Gastroesophageal sphincter (tissue), 4 donors: ENCODE measurements at places on chromosomes 7 and 10. TPM values are rescaled to one million over a fixed set of nuclear protein-coding genes. Genes with fewer than 3 reads are reported as not detected.

Gene TRPV6
- not detected for total RNA-seq

Gene RBP3
- not detected for total RNA-seq

Gene GATA3
- not detected for total RNA-seq

GRCh38 chr7:35648367-35648766 is 46.6 kb downstream of the HERPUD2 start:
- ATAC-seq, result no peak

- no peak for ATAC-seq
Measured at GRCh38 chr7:33841705-33842129, 63.6 kb upstream of the BMPER start.

DNA sequence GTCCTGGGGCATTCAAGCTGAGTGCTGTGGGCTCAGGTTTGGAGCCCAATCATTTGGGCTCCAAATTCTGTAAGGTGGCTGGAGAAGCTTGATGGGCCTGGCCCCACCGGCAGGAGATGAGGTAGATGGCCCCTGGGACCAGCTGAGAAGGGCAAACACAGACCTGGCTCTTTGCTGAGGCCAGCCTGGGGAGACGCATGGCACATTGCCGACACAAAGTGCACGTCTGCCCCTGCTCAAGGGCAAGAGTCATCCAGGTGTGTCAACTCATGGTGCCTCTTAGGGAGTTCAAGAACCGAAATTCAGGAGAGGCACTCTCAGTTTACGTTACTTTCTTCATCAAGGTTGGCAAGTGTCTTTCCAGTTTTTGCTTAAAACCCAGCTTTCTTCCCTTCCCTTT is 227.5 kb downstream of the LRMDA start:
- no peak for ATAC-seq

- ATAC-seq, result peak; percentile 93
Measured at GRCh38 chr7:74061840-74062539, 21.6 kb upstream of the LIMK1 start.

GRCh38 chr7:129401228-129401966 is 32.8 kb upstream of the STRIP2 start:
- no peak for ATAC-seq

GRCh38 chr10:75978213-75978612 is 546.8 kb downstream of the LRMDA start:
- ATAC-seq, result no peak

GRCh38 chr7:77788327-77788902 is 9.8 kb downstream of the TMEM60 start:
- ATAC-seq, result no peak

Gene IL6
- total RNA-seq, result not detected

- no peak for ATAC-seq
Measured at GRCh38 chr7:70566671-70567070, 565.3 kb upstream of the GALNT17 start.

- ATAC-seq, result no peak
Measured at GRCh38 chr7:105036217-105037168, 22.5 kb downstream of the KMT2E start.

Gene GPR37
- 2.5 TPM for total RNA-seq

DNA sequence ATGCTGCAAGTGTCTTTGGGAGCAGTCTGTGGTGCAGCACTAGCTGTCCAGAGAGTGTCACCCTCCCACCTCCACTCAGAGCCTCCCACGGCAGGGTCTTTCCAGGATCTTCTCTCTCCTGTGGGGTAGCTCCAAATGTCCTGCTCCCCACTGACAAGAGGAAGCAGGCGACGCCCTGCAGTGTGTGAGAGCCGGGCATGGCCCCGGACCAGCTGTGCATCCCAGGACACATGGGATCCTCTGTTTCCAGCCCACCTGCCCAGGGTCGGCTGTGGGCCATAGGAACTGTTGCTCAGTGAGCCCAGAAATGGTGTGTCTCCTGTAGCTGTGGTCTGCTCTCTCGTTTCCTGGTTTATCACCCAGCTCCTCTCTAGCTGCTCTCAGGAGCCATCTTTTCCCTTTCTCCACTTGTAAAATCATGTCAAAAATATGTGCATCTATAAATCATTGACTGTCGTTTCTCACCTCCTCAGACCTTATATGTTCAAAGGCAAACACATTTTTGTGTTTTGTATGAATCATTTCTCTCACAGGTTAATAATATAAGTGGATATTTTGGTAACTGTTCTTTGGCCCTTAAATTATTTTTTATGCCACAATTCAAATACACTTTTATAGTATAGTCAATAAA is 74.9 kb downstream of the VWC2 start:
- ATAC-seq, result no peak

DNA sequence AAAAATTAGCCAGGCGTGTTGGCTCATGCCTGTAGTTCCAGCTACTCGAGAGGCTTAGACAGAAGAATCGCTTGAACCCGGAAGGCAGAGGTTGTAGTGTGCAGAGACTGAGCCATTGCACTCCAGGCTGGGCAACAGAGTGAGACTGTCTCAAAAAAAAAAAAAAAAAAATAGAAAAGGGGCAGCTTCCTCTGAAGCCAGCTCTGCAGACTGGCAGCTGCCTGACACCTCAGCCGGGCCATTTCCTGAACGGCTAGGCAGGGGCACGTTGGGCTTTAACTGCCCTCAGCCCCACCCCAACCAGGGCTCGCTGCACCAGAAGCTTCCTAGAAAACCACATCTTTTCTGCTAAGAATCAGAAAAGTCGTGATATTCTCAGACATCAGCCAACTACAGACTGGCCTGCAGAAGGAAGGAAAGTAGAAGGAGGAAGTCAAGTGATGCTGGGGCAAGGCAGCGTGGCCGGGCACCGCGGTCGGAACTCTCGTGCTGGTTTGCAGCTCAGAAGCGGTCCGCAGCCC is 38.0 kb downstream of the PRKAG2 start:
- peak; percentile 54 for ATAC-seq
